Umbilical cord (tissue), 2 donors: ENCODE measurements at places on chromosomes 13 and 19. TPM values are rescaled to one million over a fixed set of nuclear protein-coding genes. Genes with fewer than 3 reads are reported as not detected.

CARM1 gene
- total RNA-seq = 17.8 TPM

DNA sequence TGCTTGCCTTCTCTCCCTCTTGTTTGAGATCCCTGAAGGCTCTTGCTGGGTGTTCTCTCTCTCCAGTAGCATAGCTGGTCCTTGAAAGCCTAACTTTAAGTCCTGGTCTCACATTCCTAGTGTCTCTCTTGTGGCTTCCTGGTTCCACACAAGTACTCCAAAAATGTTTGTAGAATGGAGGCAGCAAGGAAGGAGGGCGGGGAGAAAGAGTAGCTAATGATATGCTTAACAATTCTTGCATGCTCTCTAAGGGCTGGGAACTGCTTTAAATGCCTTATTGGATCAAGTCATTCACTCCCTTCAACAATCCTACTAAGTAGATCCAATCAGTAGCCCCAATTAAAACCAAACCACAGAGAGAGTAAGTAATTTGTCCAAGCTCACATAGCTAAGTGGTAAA, 357.3 kb downstream of the KLF5 start:
- no peak for DNase-seq

GRCh38 chr13:25973576-25973975, 78.2 kb downstream of the SHISA2 start:
- no peak for DNase-seq

DNA sequence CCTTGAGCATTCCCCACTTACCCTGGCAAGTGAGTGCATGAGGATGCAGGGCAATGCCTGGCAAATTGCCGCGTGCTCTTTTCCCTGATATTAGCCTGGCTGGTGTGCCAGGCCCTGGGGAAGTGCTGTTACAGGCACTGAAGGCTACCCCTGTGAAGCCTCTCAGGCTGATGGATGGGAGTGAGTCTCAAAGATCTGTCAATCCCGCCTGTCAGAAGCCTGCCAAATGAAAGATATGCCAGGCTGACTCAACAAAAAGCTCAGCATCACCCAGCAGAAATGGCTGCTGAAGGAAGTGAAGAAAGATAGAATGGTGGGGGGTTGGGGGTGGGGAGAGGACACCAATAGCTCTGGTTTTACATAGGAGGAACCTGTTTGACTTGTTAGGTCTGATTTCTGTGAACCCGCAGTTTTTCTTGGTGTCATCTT, 112.1 kb downstream of the LACC1 start:
- peak; percentile 21 for DNase-seq

LIN7B gene
- not detected for total RNA-seq

DIAPH3 gene
- 4.8 TPM for total RNA-seq

GRCh38 chr19:32809754-32810153, 59.8 kb downstream of the SLC7A9 start:
- DNase-seq = peak; percentile 4

FGF22 gene
- total RNA-seq = 0.24 TPM

ZNF470 gene
- 12.0 TPM for total RNA-seq

TTC9B gene
- not detected for total RNA-seq

- DNase-seq = no peak
Measured at GRCh38 chr19:45186509-45187334, 8.1 kb downstream of the BLOC1S3 start.

SCGB2B2 gene
- not detected for total RNA-seq
